ENCODE measurements at places on chromosomes 16 and 17.

- DNase-seq: no peak
Observed at GRCh38 chr16:75624921-75625334, 1.8 kb upstream of the ADAT1 start.

GRCh38 chr17:65097110-65097509 is 40.1 kb upstream of the RGS9 start:
- DNase-seq: no peak

DNA sequence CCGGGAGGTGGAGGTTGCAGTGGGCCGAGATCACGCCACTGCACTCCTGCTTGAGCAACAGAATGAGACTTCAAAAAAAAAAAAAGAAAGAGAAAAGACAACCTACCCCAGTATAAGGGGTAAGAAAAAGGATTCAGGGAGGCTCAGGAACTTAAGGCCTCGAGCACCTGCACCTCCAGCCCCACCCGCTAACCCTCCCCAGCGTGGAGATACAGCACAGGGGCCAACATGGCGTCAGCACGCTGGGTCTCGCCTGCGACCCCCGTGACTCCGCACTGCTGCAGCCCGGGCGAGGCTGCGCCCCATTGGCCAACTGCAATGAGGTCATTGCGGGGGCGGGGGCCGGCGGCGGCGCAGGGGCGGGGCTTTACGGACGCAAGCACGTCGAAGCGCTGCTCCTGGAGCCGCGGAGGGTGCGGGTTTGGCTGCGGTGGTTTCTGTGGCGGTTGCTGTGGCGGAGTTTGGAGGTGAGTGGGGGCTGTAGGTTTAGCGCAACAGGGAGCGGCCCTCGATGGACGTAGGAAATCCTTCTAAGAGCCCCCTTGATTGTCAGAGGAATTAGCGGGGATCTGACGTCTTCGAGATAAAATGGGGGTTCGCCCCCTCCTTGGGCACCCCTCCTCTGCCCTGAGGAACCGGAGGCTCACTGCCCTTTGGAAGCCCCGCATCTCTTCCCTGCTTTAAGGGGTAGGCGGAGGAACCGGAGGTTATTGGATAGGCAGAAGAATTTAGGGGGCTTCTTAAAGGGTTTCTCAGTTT is at the start of gene ATP6V0A1:
Gene ATP6V0A1, plus strand, starts transcription at position 382 of the 759 bp plus-strand sequence. CDS start 2,017 bp downstream, outside the sequence.
- peak; percentile 95 for DNase-seq

DNA sequence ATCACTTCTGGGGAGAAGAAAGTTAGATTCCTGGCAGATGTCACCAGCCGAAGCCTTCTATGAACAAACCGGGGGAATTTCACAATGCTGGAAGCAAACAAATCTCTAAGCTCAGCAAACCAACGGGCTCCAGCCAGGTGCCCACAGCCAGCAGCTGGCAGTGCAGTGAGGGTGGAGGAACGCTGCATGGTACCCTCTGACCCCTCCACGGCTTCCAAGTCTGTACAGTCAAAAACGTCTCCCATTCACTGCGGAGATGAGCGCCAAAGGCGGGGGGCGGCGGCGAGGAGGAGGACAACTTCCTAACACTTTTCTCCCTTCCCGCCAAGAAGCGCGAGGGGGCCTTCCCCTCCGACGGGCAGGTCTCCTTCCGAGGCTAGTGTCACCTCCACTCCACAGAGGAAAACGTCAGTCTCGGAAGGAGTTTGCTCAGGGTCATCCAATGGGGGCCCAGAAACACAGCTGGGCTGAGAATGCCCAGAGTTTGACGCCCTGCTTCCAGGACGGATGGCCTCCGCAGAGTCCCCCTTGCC is 924 bp downstream of the ZNF598 start:
- DNase-seq: no peak

- DNase-seq: no peak
Observed at GRCh38 chr17:6240001-6240400, 169.8 kb downstream of the WSCD1 start.

DNA sequence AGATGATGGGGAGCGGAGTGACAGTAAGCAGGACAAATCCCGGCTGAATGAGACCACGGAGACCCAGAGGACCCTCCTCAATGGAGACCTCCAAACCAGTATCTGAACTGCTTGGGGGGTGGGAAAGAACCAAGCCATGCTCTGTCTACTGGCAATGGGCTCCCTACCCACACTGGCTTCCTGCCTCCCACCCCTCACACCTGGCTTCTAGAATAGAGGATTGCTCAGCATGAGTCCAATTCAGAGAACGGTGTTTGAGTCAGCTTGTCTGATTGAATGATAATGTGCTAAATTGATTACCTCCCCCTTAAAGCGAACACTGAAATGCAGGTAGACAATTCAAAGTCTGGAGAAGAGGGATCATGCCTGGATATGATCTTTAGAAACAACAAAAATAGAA is 5.5 kb downstream of the SSTR2 start:
- no peak for DNase-seq

GRCh38 chr17:61477204-61477834 is 25.1 kb downstream of the TBX4 start:
- no peak for DNase-seq

DNA sequence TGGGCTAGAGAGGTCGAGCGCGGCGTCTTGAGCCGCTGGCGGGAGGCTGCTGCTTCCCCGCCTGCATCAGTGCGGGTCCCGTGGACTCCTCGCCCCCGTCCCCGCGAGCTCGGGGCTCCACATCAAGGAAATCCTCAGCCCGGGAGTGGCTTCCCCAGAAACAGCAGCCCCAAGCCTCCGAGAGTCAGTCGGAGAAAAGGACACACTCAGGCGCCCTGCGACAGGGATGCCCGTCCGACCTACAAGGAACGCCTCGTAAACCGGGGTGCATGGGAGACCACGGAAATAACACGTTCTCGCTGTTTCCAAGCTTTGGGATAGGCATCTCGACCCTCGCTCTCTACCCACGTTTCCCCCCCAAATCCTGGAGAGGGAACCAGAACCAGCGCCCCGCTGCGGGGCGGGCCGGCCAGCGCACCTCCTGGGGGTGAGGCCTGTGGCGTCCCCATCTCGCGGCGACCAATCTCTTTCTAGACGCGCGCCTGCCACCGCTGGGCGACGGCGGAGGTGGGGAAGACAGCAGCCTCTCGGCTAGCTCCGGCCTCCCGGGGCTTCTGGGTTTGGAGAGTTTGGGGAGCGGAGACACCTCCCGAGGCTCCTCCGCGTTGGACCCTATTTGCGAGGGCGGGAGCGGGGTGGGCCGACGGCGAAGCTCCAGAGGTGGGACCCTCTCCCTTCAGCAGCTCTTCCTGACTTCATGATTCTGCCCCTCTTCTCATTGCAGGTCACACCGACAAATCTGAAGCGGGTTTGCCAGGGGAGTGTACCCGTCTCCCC is 759 bp upstream of the TP53I13 start:
- DNase-seq: peak; percentile 8

GRCh38 chr16:2981899-2982250 is 1.6 kb upstream of the PKMYT1 start:
- DNase-seq: no peak

DNA sequence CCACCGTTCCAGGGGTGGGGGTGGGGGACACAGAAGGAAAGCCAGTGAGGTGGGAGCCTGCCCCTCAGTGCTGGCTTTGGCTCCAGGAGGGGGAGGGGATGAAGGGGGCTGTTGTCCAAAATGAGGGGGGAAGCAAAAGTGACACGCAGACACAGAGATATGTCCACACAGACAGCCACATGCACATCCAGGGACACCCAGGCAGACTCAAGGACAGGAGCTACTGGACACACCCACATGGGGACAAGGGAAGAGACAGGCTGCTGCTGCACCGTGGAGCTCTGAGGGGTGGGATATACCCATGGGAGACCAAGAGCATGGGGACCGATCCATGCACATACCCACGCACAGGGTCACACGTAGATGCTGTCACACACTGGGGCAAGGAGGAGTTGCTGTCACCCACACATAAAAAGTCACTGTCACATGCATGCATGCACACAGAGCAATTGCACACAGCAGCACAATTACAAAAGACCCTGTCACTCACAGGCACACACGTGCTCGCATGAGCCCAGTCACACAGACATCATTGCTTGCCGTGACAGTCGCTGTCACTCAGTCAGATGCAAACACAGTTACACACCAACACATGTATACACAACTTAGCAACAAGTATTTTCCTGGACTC is 1.3 kb downstream of the THRA start:
- no peak for DNase-seq

- DNase-seq: no peak
Observed at GRCh38 chr17:78981010-78981888, 1.5 kb upstream of the LGALS3BP start.

GRCh38 chr16:78929841-78930240 is 670.7 kb downstream of the MAF start:
- DNase-seq: no peak

GRCh38 chr17:79192503-79193351 is 118.1 kb downstream of the ENGASE start:
- DNase-seq: no peak

- DNase-seq: no peak
Observed at GRCh38 chr16:6498858-6499257, 833.8 kb upstream of the RBFOX1 start.

DNA sequence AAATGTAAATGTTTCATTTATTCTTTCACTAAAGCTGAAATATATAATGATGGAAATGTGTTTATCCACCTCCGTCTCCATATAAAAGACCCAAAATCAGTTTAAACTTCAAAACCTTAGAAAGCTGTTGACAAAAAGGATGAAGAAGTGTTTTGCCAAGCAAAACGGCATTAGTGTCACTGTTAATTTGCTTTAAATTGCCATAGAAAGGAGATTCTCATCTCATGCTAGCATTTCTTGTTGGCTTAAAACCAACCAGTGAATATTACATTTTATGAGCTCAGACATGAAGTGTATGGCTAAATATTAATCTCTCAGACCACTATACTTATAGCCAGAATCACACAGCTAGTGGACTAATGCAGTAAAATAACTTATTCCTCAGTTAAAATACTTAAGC is 398.8 kb downstream of the KIF2B start:
- DNase-seq: no peak

DNA sequence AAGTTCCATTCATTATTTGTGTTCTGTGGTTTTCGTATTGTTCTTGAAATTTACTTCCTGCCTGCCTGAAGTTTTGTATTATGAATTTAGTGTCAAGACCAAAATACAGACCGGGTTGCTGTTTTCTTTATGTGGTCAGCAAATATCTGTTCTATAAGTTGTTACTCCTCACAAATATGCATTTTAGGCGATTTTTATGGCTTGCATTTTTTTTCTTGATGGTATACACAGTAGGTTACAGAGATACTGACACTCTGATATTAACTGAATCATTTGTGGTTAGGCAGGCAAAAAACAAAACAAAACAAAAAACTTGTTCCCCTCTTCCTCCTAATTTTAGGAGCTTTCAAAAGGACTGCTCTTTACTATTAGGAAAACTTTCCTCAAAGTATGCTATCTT is 52.6 kb downstream of the BCAS3 start:
- DNase-seq: no peak

- no peak for DNase-seq
Observed at GRCh38 chr17:74239172-74239571, 25.8 kb downstream of the TTYH2 start.

GRCh38 chr17:73292031-73292531 is 19.7 kb downstream of the CDC42EP4 start:
- no peak for DNase-seq

GRCh38 chr16:66587881-66588600 is 8.8 kb downstream of the CMTM2 start:
- no peak for DNase-seq

GRCh38 chr16:56603589-56603988 is 4.8 kb upstream of the MT2A start:
- peak; percentile 58 for DNase-seq

DNA sequence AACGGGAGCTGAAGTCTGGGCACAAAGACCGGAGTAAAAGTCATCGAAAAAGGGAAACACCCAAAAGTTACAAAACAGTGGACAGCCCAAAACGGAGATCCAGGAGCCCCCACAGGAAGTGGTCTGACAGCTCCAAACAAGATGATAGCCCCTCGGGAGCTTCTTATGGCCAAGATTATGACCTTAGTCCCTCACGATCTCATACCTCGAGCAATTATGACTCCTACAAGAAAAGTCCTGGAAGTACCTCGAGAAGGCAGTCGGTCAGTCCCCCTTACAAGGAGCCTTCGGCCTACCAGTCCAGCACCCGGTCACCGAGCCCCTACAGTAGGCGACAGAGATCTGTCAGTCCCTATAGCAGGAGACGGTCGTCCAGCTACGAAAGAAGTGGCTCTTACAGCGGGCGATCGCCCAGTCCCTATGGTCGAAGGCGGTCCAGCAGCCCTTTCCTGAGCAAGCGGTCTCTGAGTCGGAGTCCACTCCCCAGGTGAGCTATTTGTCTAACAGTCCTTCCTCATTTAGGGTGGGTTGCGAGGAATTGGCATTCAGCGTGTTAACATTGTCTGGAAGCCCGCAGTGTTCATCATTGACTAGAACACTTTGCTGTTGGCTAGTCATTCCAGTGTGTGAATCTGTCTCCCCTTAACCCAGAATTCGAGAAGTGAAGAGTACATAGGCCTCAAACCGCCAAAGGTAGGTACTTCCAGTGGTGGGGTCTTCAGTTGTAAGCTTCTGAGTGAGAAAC is 1.5 kb downstream of the CDK12 start:
- no peak for DNase-seq

DNA sequence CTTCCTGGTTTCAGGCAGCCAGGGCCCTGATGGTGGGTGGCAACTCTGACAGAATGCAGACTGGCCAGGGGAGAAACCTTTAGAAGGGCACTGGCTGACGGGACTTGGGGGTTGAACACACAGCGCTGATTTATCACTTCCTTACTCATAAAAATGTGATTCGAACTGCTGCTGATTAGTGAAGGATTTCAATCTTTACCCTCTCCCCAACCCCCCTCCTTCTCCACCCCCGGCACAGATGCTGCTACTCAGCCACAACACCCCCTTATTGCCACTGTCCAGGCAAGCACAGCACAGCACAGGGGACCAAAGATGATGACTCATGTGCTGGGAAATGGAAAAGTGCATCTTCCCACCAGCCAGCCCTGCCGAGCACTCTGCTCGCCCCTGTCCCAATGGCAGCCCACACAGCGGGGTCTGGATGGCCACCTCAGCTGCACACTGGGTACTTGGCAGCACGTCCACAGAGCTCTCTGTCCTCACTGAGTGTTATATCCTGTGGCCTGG is 70.1 kb downstream of the SMG6 start:
- DNase-seq: no peak

DNA sequence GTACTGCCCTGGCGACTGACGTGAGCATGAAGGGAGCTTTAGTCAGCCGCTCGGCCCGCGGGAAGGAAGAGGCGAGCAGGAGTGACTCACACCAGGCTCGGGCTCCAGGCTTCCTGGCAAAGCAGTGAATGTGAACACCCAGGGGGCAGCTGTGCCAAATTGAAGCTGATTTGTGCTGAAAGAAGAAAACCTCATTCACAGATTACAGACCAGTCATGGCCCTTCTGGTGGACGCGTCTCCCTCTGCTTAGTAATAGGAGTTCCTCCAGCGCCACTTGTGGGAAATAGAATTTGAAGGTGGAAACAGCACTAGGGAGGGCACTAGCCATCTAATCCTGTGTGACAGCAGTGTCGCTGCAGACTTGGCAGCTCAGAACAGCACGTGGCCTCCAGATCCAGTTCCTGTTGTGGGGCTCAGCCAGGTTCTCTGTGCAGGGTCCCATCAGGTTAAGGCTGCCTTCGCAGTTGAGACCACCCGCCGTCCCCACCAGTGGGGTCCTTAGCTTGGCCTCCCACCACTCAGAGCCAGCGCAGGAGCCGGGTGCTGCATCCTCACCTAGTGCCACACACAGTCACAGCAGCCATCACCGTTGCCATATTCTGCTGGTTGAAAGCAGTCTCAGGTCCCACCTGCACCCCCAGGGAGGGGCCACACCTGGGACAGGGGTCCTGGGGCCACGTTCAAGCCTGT is 164.5 kb upstream of the CHMP6 start:
- peak; percentile 75 for DNase-seq

GRCh38 chr16:89618109-89618998 is 4.9 kb downstream of the DPEP1 start:
- DNase-seq: no peak

GRCh38 chr17:35849469-35850348 is 19.0 kb downstream of the HEATR9 start:
- peak; percentile 27 for DNase-seq

Measured in dorsolateral prefrontal cortex (tissue), 122 donors.